Cerebellar cortex (tissue), 1 donor: ENCODE measurements at places on chromosomes 3 and 15.

DNA sequence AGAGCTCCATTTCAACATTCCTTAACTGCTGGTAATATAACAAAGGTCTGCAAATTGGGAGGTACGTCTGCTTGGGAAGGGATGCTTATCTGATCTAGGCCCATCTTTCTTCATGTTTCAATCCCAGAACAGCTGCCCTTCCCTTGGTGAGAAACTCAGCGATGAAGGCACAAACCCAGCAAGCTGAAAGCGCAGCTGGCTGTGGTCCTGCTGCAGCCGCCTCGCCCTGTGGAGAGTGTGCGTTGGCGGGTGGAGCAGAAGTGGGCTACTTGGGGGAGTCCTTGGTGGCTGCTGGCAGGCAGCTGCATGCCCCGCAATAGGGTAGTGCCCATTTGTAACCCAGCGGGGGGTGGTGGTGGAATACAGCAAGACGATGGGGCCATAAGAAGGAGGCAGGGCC lies 160.6 kb upstream of the WNT5A start:
- DNase-seq: no peak

DNA sequence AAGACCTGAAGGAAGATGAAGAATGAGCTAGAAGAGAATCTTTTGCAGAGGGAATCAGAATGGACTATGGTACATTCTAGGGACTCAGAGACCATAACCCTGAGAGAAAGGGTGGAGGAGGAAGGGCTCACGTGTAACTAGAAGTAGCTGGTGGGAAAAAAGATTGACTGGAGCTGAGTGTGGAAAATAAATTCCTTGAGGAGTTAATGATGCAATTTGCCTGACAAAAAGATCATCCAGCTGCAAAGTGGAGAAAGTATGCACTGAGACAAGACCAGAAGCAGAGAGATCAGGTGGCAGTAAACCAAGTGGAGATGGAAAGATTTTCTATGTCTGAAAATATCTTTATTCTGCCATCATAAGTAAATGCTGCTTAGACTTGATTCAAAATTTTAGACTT lies 52.9 kb upstream of the TBL1XR1 start:
- no peak for DNase-seq

- no peak for DNase-seq
Measured at GRCh38 chr15:72068856-72069255, 49.1 kb downstream of the MYO9A start.

DNA sequence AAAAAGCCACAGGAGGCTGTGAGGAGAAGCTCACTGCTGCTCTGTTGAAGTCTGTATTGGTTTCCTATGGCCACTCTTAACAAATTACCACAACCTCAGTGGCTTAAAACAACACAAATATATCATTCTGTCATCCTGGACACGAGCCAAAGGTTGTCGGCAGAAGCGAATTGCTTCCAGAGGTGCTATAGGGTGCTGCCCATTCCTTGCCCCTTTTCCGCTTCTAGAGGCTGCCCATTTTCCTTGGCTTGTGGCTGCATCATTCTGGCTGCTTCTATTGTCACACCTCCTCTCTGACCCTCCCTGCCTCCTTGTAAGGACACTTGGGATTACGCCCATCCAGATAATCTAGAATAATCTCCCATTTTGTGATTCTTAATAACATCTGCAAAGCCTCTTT lies 6.4 kb upstream of the SACM1L start:
- DNase-seq: no peak

- peak; percentile 31 for DNase-seq
Measured at GRCh38 chr3:11236588-11237461, 35.4 kb upstream of the ATG7 start.

GRCh38 chr3:10283638-10284037 lies 9.1 kb downstream of the GHRL start:
- peak; percentile 30 for DNase-seq

GRCh38 chr3:170542704-170543103 lies 43.2 kb downstream of the SLC7A14 start:
- no peak for DNase-seq

- DNase-seq: no peak
Measured at GRCh38 chr3:127412578-127413317, 124.9 kb upstream of the PRR20G start.

DNA sequence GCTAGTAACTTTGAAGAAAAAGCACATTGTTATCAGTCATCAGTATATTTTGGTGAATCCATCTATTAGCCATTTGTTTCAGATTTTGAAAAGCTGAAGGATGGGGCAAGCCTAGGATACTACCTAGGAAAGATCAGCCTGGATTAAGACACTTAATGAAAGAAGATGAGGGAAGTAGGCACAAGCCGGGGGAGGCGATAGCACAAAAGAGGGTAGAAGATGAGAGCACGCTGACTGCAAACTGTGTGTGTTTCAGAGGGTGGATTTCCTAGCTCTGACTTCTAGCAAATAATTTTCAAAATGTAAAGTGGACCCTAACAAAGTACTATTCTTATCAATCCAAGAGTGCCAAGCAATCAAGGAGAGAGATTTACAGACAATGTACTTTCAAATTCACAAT lies 22.2 kb upstream of the SOX2 start:
- DNase-seq: no peak

DNA sequence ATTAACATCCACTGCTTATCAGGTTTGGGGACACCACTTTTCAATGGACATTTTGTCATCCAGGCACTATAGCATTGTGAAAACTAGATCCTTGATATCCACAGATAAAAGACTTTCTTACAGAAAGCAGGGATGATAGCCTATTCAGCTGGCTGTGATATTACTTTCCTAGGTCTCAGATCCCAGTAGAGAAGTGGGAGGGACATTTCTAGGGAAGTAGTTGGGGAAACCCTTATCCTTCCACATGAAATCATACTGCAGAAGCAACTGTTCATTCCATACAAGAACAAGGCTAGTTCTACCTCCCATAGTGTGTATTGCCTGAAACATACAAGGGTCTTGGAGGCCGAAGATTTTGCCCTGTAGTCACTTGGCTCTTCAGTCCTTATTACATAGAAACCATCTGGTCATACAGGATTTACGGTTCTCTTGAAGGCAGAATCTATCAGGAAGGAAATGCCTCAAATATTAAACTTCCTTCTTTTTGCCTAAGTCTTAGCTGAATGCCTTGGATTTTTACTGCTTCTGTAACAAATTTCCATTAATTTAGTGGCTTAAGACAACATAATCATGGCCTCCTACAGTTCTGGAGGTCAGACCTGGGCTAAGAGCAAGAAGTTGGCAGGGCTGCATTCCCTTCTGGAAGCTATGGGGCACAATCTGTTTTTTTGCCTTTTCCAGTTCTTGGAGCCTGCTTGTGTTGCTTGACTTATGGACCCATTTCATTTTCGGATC lies 119.4 kb downstream of the ECT2 start:
- no peak for DNase-seq

GRCh38 chr15:29522373-29523276 lies 253.0 kb upstream of the NSMCE3 start:
- no peak for DNase-seq

- DNase-seq: peak; percentile 40
Measured at GRCh38 chr15:67024314-67024997, 40.9 kb upstream of the SMAD3 start.

- no peak for DNase-seq
Measured at GRCh38 chr15:64180235-64180824, 17.5 kb upstream of the PPIB start.

GRCh38 chr15:98580572-98580971 lies 67.8 kb upstream of the IGF1R start:
- no peak for DNase-seq

DNA sequence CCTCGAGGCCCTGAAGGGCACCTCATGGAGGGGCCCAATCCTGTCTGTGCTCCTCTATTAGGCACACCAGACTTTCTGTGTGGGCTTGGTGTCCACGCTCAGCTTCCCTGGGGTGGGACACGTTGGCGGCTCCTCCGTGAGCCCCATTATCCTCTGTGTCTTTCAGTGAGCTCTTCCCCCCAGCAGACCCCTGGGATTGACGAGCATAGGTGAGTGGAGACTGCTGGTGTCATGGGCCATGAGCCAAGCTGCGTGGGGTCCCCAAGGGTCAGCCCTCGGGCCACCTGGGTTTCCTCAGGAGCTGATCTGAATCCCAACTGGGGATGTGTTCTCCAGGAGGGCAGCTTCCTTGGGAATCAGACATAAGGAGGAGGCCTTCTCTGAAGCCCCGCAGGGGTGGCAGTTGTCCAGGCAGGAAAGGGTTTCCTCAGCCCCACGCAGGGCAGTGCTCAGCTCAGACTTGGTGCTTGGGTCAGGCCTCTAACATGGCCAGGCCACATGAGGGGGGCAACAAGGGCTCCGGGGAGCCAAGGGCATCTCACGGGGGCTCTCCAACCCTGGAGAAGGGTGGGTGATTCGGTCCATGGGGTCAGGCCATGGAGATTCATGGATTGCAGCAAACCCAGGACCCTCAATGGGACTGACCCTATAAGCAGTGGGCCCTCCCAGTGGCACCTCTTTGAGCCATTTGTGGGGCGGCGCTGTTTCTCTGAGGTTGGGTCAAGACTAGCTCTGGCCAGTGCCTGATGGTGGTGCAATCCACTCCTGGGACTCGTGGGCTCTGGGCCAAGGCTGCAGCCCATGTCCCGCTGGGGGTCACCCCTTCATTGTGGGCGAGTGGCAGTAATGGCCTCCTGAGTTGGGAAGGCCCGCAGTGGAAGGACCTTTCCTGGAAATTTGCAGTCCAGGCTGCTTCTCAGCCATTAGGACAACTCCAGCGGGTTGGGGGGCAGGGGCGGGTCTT lies 222.5 kb downstream of the SNRPN start:
- no peak for DNase-seq

- DNase-seq: no peak
Measured at GRCh38 chr15:98387866-98388265, 260.5 kb upstream of the IGF1R start.

DNA sequence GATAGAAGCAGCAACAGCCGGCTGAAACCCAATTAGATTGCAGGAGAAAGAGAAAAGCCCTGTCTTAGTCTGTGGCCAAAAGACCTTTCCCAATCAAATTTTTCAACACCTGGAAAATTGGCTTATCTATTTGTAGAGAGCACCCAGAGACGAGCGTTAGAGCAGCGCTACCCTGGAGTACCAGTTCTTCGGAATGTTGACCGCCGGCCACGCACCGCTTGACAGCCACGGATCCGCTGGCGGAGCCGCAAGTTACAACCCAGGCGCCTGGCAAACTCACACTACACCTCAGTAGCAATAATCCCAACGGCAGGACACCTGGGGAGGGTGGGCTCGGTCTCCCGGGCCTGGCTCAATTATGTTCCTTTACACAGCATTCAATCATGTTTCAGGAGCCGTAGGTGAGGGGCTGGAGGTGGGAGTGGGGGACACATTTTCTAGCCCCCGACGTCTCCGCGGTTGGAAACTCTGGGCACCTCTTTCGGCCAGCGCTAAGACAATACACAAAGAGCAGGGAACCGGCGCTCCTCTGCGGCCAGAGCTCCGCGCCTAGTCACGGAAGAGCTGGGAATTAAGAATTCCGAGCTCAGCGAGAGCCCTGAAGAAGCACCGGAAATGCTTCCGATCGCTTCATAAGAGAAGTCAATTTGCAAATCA lies 1.2 kb downstream of the MB21D2 start:
- peak; percentile 48 for DNase-seq

DNA sequence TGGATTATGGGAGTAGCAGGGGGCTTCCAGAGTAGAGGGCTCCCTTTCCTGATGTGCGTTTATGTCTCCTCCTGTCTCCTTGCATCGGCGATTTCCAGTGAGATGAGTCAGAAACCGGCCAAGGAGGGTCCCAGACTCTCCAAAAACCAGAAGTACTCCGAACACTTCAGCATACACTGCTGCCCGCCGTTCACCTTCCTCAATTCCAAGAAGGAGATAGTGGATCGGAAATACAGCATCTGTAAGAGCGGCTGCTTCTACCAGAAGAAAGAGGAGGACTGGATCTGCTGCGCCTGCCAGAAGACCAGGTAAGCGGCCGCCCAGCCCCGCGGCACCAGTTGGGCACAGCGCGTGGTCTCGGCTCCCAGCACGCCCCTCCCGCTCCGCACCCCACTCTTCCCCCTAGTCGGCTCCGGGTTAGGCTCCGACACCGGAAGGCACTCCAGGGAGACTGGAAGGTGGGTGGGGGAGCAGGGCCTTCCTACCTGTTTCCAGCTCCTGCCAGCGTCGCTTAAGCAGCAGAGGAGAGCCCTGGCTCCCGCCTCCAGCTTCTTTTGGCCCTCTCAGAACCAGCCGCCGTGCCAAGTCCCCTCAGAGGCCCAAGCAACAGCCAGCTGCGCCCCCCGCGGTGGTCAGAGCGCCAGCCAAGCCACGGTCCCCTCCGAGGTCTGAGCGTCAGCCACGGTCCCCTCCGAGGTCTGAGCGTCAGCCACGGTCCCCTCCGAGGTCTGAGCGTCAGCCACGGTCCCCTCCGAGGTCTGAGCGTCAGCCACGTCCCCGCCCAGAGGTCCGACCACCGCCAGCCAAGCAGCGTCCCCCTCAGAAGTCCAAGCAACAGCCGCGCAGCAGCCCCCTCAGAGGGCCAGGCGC lies 34.7 kb downstream of the MOBP start:
- no peak for DNase-seq

- no peak for DNase-seq
Measured at GRCh38 chr15:38195191-38195901, 57.3 kb upstream of the SPRED1 start.

DNA sequence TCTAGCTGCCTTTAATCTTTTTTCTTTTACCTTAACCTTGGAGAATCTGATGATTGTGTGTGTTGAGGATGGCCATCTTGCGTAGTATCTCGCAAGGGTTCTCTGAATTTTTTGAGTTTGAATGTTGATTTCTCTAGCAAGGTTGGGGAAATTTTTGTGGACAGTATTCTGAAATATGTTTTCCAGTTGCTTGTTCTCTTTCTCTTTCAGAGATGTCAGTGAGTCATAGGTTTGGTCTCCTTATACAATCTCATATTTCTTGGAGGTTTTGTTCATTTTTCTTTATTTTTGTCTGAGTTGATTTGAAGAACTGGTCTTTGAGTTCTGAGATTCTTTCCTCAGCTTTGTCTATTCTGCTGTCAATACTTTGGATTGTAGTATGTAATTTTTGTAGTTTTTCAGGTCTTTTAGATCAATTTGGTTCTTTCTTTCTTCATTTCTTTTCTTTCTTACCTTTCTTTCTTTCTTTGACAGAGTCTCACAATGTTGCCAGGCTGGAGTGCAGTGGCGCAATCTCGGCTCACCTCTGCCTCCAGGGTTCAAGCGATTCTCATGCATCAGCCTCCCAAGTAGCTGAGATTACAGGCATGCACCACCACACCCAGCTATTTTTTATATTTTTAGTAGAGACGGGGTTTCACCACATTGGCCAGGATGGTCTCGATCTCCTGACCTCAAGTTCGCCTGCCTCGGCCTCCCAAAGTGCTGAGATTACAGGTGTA lies 366.4 kb upstream of the RASGRP1 start:
- no peak for DNase-seq

GRCh38 chr15:96115642-96116041 lies 214.9 kb upstream of the NR2F2 start:
- DNase-seq: no peak
